ENCODE measurements at places on chromosomes 2 and 18.

GRCh38 chr18:35430721-35431373 lies 53.7 kb upstream of the ZNF396 start:
- DNase-seq: no peak

- peak; percentile 42 for DNase-seq
These were observed 1.1 kb downstream of the NPC1 start for GRCh38 chr18:23585007-23585871.

- peak; percentile 58 for DNase-seq
These were observed 4.3 kb downstream of the COL3A1 start for GRCh38 chr2:188978291-188979081.

DNA sequence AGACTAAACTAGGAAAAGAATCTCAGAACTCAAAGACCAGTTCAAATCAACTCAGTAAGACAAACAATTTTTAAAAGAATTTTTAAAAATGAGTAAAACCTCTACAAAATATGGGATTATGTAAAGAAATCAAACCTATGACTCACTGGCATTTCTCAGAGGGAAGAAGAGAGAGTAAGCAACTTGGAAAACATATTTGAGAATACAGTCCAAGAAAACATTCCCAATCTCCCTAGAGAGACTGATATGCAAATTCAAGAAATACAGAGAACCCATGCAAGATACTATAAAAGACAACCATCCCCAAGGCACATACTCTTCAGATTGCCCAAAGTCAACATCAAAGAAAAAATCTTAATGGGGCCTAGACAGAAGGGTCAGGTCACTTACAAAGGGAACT lies 162.7 kb downstream of the WDPCP start:
- no peak for DNase-seq

GRCh38 chr18:79405781-79406575 lies 10.2 kb downstream of the NFATC1 start:
- DNase-seq: no peak

DNA sequence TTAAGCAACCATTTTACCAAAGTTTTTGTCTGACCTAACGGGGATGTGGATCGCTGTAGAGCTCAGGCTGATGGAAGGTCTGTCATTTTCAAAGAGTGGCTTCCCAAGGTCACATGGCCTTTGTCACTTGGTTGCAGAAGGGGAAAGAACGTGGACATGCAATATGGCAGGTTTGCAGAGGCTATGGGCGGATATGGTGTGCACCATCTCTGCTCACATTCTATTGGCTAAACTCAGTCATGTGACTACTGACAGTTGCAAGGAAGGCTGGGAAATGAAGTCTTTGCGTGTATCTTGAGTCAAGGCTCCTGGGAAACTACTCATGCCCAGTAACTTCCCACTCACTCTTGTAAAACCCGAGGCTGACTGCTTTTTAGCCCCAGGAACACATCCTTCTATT lies 96.8 kb downstream of the ST6GAL2 start:
- DNase-seq: no peak

DNA sequence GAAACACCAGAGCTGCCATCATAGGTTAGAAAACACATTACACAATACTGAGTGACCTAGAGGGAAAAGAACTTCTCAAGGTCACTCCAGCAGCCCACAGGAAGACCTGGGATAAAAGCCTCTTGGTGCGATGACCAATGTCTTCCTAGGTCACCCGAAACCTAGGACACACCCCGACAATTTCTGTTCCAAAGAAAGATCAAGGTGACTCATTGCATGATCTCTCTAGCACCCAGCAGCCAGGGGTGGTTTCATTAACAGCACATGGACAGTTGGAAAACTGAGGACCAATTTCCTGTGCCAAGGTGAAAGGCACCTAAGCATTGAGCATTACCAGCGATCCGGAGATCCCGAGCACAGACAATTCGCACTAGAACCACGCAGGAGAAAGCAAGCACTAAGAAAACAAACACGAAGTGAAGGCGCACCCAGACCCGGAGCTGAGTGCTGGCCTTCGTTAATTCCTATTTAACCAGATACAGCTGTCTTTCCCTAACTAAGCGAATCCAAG lies 1.5 kb downstream of the CACNB4 start:
- DNase-seq: peak; percentile 11

GRCh38 chr2:27754138-27754588 lies 17.4 kb upstream of the MRPL33 start:
- DNase-seq: peak; percentile 86

DNA sequence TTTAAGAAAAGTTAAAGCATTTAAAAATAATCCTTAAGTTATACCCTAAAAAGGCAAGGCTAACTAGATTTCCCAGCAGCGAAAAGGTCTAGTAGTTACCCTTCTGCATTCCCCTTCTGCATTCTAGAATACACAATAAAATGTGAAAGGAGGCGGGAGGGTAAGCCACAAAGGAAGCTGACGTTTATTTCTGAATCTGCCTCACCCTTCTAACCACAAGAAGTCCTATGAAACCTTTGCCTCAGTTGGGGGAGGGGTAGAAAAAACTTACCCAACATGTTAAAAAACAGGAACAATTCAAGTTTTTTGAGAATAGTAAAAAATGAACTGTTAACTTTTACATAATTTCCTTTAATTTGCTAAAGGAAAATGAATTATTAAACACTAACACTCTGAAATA lies 11.3 kb downstream of the STK17B start:
- peak; percentile 74 for DNase-seq

DNA sequence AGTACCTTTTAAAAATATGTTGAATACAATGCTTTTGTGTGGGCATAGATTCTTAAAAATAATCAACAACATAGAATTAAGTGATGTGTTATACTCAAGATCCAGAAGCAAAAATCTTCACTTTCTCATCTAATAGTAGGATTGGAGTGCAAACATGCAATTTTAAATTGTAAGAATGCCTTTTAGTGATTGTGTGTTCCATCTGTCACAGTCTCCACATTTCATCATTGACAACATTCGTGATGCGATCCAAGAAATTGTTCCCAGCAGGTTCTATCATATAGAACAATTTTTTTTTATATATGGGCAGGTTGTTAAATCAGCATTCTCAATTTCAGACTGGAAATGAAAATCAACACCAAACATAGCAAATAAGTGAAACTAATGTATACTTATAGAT lies 1671.8 kb upstream of the SLC39A10 start:
- no peak for DNase-seq

- no peak for DNase-seq
These were observed 187.8 kb downstream of the FTCDNL1 start for GRCh38 chr2:199663157-199663556.

- DNase-seq: no peak
These were observed 91.7 kb downstream of the AFF3 start for GRCh38 chr2:100050685-100051084.

- no peak for DNase-seq
These were observed 34.4 kb upstream of the RPL37A start for GRCh38 chr2:216464104-216464720.

DNA sequence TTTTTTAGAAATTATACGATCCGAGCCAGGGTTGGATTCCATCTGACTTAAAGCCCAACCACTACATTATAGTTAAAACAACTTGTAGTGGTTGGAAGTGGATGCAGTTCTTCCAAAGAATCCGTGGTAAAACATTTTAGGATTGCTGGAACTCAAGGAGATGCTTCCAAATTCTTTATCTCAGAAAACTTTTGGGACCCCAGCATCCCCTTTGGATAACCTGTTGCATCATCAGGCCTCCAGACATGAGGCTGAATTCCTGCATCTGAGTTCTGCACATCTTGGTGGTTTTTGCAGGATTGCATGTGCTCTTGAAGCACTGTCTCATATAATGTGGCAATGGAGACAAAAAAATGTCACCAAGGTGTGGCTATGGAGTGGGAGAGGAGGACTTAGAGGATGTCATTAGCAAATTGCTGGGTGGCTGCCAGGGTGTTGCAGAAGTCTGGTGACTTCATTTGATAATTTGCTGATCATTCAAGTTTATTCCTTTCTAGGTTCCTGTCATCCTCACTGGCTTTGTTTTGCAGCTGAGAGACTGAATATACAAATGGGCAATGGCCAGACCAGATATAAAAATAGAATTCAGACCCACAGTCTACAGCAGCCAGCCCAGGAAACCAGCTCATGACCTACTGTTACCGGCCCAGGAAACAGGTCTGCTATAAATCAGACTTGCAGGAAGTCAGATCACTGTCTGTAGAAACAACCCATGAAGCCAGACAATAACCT lies 207.7 kb downstream of the BCL2 start:
- DNase-seq: no peak

GRCh38 chr18:2883076-2883735 lies 36.4 kb downstream of the EMILIN2 start:
- no peak for DNase-seq

GRCh38 chr2:140067661-140068060 lies 1287.5 kb upstream of the NXPH2 start:
- no peak for DNase-seq

DNA sequence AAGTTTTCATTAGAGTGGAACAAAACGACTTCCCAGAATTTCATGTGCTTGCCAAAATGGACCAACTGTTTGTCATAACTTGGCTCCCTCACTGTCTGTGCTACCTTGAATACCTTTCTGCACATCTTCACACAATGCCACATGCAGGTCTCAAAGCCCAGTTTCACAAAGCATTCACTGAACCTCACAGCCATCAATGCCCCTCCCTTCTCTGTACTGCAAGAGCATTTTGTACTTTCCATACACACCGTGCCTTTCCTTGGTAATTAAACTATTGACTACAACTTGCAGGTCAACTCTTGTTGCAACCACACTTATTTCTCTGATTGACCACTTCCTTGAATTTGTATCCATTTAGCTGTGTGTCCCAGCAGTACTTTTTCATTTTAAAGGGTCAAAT lies 50.5 kb downstream of the PAX3 start:
- DNase-seq: no peak

GRCh38 chr2:128438091-128438490 lies 119.4 kb upstream of the HS6ST1 start:
- peak; percentile 41 for DNase-seq

- DNase-seq: no peak
These were observed 680.1 kb upstream of the ZEB2 start for GRCh38 chr2:145199827-145200706.

GRCh38 chr2:136104977-136105376 lies 13.0 kb downstream of the CXCR4 start:
- no peak for DNase-seq

GRCh38 chr2:164964700-164965099 lies 9.4 kb upstream of the SLC38A11 start:
- no peak for DNase-seq

GRCh38 chr2:111239581-111240249 lies 119.0 kb downstream of the BCL2L11 start:
- no peak for DNase-seq

GRCh38 chr2:235352541-235352940 lies 141.3 kb upstream of the AGAP1 start:
- DNase-seq: no peak
